ENCODE measurements at places on chromosomes 7 and 10.

- DNase-seq = no peak
These were observed 293.9 kb downstream of the SNX13 start for GRCh38 chr7:17646253-17646956.

GRCh38 chr10:72834183-72834825 lies 59.2 kb upstream of the OIT3 start:
- peak; percentile 30 for DNase-seq

DNA sequence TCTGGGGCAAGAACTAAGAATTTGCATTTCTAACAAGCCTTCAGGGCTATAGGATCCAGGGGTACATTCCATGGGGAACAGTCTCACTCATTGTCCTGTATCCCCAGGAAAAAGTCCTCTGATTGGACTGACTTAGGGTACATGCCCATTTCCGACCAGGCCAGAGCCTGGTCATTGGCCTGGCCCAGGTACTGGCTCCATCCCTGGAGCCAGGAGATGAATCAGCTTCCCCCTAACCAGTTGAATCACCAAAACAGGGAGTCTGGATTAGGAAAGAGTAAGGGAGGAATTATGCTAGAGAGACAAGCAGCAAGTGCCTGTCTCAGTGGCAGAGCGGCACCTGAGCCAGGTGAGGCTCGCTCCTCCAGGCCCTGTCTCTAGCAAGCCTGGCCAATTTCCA lies 137.5 kb downstream of the FGFR2 start:
- no peak for DNase-seq

GRCh38 chr10:43254881-43255633 lies 11.8 kb downstream of the RASGEF1A start:
- DNase-seq = peak; percentile 14

DNA sequence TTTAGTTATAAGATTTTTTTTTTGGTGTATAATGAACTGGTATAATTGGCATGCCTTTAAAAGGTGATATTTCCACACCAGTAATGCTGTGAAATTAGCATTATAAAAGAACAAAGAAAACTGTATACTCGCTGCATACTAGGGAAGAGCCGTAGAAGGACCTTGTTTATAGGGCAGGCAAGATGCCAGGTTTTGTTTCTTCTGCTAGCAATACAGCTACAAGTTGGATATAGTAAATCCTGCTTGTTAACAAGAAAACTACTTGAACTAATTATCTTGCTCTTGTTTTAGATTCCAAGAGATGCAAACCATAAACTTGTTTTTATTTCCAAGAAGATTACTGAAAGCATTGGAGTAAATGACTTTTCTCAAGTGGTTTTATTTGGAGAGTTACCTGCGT lies 1.9 kb downstream of the DNAH11 start:
- no peak for DNase-seq

DNA sequence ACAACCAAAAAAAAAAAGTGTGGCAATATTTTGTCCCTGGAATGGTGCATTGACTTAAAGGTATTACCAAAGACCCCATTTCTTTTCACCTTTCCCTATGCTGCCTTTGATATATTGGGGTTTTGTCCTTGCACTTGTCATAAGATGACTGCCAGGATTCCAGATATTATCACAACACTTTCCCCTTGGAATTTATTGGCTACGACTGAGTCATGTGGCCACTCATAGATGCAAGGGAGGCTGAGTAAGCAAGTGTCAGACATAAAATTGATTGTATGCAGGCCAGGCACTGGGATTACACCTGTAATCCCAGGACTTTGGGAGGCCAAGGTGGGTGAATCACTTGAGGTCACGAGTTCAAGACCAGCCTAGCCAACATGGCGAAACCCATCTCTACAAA lies 83.6 kb downstream of the PPP1R3C start:
- DNase-seq = no peak

DNA sequence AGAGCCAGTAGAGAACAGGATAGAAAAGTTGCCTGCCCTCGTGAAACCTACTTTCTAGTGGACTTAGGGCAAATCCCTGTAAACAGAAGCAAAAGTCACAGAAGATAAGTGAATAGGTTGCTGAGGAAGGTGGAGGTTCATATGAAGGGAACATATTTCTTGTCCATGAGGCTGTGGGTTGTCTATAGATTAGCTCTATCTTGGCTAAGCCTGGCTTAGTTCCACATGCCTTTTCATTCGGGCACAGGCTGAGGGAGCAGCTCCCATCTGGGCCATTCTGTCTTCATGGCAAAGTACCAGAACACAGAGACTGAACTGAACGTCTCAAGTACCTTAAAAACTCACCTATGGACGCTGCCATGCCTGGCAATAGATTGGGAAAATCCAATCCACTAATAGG lies 45.3 kb downstream of the BZW2 start:
- no peak for DNase-seq

DNA sequence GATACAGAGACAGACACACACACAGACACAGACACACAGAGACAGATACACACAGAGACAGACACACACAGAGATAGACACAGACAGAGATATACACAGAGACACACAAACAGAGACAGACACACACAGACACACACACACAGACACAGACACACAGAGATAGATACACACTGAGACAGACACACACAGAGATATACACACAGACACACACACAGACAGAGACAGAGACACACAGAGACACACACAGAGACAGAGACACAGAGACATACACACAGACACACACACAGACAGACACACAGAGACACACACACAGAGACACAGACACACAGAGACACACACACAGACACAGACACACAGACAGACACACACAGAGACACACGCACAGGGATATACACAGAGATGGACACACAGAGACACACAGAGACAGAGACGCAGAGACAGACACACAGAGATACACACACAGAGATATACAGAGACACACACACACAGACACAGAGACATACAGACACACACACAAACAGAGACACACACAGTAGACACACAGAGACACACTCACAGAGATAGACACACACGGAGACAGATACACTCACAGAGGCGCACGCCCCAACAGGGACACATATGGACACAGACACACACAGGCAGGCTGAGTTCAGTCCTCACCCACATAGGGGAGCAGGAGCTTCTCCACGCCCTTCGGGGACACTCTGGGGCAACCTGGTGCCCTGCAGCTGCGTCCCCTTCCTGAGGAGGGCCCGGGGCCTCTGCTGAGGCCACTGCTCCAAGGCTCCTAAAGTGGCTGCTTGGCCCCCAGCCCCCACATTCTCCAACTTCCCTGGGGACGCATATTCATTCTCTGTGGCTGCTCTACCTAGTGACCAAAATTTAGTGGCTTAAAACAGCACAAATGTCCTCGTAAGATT lies 10.3 kb upstream of the PPP2R2D start:
- no peak for DNase-seq

GRCh38 chr7:20217193-20217948 lies at the start of gene MACC1:
MACC1 (minus strand) TSS chr7:20217384; CDS start chr7:20161862, 55,522 bp downstream.
- DNase-seq = no peak

DNA sequence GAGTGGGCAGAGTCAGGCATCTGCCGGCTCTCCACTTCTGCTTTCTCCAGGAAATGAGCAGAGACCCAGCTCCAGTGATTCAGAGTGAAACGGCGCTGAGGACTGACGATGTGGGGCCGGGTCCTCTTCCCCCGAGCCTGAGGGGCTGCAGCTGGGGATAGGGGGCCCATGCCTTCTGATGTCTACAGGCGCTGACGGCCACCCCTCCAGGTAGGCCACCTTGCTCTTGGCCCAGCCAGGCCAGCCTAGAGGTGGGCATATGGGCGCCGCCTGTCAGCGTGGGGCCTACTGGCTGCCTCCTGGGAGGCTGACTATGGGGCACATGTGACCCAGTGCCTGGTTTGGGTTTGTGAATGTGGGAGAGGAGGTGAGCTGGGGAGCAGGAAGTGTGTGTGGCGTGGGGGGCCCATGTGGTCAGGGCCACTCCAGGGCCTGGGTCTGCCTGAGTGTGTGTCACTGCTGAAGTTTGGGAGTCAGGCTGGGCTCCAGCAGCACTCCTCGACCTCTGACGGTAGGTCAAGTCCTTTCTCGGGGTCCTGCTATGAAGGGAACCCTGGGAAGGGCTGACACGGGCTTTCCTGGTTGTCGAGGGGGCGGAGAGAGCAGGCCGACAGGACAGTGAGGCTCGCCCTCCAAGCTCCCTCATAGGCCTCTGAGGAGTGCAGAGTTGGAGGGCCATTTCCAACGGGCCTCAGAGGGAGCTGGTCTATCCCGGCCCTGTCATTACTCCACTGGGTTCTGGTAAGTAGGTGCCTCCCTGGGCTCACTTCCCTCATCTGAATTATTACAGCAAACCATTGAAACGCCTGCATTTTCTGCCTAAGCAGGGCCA lies at the start of gene WDFY4:
WDFY4 (plus strand) TSS at position 82 of the 832 bp plus-strand sequence. CDS start 24,860 bp downstream, outside the sequence.
- no peak for DNase-seq

DNA sequence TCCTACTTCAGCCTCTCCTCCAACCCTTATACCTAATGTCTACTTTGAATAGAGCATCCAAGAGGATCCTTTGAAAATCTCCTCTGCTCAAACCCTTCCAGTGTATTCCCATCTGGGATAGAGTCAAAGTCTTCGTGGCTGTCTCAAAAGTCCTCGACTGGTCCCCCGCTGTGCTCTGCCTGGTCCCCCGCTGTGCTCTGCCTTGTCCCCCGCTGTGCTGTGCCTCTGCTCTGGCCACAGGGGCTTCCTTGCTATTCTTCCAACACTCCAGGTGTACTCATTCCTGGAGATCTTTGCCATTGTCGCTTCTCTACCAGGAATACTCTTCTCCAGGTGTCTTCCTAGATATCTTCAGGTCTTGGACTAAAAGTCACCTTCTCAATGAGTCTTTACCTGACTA lies 36.1 kb upstream of the COMMD3 start:
- DNase-seq = no peak

- no peak for DNase-seq
These were observed 17.7 kb upstream of the IGFBP3 start for GRCh38 chr7:45938626-45939302.

DNA sequence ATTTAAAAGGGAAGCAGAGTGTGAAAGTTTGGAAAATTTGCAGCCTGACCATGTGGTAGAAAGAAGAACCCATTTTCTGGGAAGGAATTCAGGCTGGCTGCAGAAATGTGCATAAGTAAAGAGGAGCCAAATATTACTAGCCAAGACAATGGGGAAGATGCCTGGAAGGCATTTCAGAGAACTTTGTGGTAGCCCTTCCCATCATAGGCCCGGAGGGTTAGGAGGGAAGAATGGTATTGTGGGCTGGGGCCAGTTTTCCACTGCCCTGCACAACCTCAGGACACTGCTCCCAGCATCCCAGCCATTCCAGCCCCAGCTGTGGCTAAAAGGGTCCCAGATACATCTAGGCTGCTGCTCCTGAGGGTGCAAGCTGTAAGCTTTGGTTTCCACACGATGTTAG lies 278.5 kb upstream of the BMPER start:
- DNase-seq = no peak

DNA sequence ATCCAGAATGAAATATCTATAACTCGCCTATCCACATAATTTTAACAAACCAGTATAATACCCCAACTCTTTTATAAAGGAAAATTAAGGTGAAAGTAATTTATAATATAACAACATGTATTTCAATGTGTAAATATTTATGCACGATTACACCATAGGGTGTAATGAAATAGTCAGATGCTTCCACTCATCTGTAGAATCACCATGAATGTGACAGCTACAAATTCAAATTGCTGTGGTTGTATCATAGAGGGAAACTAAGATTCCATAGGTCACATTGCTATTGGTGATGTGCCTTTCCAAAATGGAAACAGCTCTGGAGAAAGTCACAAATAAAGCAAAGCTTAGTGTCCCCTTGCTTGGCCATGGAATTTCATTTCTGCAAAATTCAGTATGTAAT lies 95.7 kb downstream of the CPED1 start:
- no peak for DNase-seq

DNA sequence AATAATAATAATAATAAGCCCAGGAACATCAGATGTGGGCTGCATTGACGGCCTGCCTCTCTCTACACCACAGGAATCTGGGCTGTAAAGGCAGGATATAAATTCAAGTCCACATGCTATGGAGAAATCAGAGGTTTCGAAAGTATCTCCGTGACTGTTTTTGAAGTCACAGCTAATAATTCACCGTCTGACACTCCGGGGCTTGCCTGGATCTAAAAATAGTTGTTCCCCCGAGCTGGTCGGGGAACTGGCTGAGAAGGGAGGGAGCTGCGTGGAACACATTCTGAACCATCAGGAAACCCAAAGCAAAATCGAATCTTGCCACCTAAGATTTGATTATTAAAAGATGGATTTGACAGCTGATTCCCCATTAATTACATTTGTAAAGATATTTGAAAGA lies 35.4 kb downstream of the KLF6 start:
- no peak for DNase-seq

DNA sequence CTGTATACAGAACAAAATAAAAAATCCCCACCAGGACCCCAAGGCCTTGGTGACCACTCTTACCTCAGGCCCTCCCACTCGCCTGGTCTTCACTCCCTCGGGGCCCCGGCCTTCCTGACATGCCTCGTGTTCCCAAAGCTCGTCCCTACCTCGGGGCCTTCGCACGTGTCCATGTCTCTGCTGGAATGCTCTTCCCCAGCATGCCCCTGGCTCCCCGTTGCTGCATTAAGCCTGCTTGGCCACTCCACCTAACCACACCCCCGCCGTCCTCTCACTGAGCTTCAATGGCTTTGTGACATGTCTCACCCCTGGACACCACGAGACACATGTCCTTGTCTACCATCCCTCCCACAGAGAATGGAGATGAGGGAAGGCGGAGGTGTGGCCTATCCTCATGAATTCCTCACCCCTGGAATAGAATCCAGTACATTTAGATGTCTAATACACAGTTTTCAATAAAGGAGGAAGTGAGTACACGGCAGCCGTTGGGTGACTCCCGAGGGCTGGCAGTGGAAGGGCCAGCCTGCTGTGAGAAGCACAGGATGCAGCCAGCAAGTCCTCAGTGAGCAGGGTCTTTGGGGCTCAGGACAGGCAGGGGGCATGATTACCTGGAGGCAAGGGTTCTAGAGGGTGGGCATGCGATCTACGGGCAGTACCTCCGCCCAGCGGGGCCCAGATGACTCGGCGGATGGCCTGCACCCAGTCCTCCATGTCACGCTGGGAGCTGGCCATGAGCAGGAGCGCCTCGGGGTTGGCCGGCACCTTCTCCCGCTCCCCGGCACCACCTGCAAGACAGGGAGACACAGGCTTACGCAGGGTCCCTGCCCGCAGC lies 125.7 kb downstream of the ARHGAP22 start:
- no peak for DNase-seq

GRCh38 chr10:44344727-44345126 lies 40.2 kb downstream of the CXCL12 start:
- DNase-seq = no peak

- no peak for DNase-seq
These were observed 45.4 kb downstream of the DOCK4 start for GRCh38 chr7:112160771-112161150.

GRCh38 chr7:142185801-142186200 lies 72.1 kb downstream of the PRSS58 start:
- no peak for DNase-seq

DNA sequence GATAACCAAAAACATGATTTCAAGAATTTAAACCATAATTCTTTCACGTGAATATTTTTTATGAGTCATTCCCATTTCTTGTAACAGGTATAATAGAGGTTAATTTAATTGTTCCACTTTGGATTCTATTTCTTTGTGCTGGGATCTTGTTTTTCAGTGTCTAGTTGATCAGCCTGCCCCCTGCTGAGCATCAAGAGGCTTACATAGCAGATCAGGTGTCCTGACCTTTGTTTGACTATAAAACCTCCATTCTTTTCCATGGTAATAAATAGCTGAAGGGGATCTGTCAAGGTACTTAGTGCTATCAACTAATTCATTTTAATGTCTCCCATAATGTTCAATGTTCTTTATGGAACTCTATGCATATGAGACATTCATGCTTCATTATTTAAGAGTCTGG lies 4.9 kb downstream of the COL17A1 start:
- peak; percentile 6 for DNase-seq

Measured in stimulated activated CD4-positive, alpha-beta T cell treated with anti-CD3 and anti-CD28 coated beads, Interleukin-2, amount 100 ng/mL, for 24 hours (primary cell).